ENCODE measurements at places on chromosomes 3 and 15.

GRCh38 chr3:98733812-98734281 is 29.3 kb upstream of the ST3GAL6 start:
- DNase-seq: no peak

DNA sequence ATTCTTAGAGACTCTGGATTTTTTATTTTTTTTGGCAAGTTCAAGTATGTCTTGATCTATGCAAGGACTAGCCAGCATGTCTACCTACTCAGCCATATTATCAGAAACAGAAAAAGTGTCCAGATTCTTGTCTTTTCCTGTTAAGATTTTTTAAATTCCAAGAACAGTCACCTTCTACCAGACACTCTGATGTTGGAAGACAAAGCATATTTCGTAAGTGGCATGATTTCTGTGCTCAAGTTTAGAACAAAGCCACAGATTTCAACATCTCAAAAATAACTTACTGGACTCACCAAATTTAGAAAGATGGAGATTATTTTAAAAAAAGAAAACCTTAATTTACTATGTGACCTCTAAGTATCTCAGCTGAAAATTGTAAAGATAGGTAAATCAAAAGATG is 61.9 kb downstream of the GOLGA6L7 start:
- DNase-seq: no peak

- DNase-seq: no peak
Measured at GRCh38 chr3:172138792-172139507, 99.6 kb downstream of the FNDC3B start.

GRCh38 chr3:111070772-111071256 is 802 bp upstream of the NECTIN3 start:
- no peak for DNase-seq

DNA sequence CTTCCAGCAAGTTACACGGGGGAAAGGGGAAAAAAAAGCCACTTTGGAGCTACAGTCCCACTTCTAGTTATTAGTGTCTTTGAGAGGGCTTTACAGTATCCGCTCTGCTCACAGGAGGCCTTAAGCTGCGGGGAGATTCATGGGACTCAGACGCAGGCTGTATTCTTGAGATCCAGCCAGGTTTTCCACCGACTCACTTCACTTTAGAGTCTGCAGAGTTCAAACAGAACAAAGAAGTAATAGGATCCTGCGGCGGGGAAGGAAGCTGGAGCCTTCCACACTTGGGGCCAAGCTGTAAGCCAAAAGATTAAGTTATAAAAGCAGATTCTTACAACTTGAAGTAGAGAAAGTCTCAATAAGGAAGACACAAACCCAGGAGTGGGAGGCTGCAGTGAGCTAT is 60.2 kb upstream of the FAM174B start:
- no peak for DNase-seq

DNA sequence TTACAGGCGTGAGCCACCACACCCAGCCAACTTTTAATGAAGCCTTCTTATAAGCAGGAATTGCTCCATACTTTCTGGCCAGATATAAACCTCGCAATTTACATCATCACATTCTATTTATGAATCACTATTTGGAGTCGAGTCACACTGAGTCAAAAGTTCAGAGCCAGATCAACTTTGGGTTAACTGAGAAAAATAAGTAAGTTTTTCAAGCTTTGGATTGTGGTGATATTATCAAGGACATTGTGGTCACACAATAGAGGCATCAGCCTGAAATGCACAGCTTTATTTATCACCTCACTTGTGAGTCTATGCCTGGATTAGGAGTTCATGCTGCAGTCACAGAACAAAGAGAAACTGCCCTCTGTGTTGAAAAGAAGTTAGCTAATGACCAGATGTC is 1163.5 kb downstream of the ROBO1 start:
- no peak for DNase-seq

GRCh38 chr3:14918356-14918860 is 29.0 kb upstream of the NR2C2 start:
- no peak for DNase-seq

GRCh38 chr3:184741259-184741556 is 29.3 kb upstream of the MAGEF1 start:
- DNase-seq: no peak

- no peak for DNase-seq
Measured at GRCh38 chr3:55860049-55860721, 373.1 kb upstream of the WNT5A start.

GRCh38 chr3:174097686-174098085 is 700.1 kb downstream of the NLGN1 start:
- no peak for DNase-seq

GRCh38 chr3:109021556-109021955 is 67.9 kb upstream of the GUCA1C start:
- DNase-seq: no peak

- no peak for DNase-seq
Measured at GRCh38 chr3:35524856-35525255, 114.5 kb upstream of the ARPP21 start.

DNA sequence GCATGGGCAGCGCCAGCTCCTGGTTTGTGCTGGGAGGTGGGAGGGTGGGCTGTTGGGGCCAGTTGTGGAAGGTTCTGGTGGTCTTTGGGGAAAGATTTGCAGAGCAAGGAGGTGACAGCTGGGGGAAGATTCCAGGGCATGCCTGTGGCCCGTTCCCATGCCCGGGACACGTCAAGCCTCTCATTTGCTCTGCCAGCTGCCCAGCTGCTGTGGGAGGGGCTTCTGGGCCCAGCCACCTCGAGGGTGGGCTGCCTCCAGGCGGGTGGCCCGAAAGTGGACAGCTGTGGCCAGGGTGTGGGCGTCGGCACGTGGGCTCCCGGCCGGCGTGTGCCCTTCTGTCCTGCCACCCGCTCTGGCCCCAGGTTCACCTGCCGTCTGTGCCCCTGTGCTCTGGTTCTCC is 17.2 kb downstream of the PLXNA1 start:
- no peak for DNase-seq

DNA sequence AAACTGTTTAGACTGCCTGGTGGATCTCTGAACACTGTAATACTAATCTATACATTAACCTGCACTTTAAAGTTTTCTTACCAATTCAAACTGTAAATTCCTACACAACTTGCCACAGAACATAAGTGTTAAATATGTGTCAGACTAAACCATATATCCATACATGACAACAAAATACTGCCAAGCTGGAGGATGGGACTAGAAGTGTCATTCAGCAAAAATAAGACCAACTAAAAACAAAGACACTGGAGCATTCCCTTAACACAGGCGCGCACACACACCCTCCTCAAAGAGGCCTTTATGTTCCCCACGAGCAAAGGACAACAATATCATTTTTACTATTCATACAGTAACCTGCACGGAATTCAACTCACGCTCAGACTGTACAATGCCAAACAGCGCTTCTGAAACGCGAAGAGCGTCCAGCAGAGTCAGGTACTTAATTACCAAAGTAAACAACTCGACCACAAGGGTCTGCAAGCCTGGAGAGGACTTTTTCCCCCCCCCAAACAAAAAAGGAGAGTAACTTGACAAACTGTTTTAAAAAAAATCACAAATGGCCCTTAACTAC is 1.1 kb downstream of the DCUN1D1 start:
- no peak for DNase-seq

DNA sequence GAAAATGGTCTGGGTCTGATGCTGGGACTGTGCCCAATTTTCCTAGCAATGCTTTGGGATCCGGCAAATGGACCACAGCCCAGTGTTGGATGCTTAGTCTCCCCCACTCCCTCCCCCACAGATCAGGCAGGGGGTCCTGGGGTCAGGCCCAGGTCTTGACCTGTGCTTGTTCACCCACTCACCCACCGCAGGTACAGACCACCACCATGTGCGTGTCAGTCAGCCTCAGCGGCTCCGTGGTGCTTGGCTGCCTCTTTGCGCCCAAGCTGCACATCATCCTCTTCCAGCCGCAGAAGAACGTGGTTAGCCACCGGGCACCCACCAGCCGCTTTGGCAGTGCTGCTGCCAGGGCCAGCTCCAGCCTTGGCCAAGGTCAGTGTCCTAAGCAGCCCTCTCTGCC is 10.6 kb downstream of the GRM2 start:
- DNase-seq: no peak

DNA sequence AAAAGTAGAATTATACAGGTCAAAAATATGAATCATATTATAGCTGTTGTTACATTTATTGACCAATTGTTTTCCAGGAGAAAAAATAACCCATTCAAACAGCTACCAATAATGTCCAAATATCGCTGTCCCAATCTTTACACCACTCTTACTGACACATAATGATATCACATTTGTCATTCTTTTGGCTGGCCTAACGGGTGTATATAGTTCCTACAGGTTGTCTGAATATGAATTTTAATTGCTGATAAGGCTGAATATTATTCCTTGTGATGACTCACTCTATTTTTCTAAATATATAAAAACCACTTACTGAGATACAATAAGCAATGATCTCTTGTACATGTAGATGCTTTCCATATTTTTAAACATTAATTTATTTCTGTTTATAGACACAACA is 76.4 kb downstream of the FSIP1 start:
- DNase-seq: no peak

DNA sequence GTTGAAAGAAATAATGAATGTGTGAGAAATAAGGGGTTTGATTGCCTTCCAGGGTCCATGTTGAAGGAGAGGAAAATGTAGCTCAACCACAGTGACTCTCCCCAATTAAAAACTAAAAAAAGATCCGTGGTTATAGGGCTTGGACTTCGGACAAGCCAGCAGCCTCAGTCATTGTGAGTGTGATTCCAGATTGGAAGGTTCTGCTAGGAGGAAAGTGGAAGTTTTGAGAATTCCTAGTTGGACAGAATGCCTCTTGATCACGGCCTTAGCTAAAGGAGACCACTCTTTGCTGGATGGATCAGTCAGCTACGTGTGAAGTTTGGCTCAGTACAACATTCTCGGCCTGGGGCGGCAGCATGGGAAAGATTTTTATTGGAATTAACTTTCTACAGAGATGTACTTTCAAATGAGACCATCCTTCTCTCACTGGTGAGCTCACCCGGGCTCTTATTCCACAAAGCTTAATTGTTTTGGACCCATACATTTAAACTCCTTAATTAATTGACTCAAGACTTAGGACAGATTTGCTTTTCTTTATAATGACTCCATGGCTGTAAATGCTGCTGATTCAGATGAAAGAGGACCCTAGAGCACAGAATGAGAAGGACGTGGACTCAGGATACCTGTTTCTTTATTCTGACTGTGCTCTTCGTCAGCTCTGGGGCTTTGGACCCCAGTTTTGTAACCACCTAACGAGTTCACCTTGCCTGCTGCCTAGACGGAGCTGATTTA is 27.5 kb downstream of the FLNB start:
- DNase-seq: no peak

GRCh38 chr15:69876064-69876940 is 221.4 kb downstream of the TLE3 start:
- no peak for DNase-seq

GRCh38 chr15:67652586-67652985 is 110.1 kb downstream of the MAP2K5 start:
- DNase-seq: no peak

GRCh38 chr15:95304151-95304946 is 1026.2 kb upstream of the NR2F2 start:
- no peak for DNase-seq

DNA sequence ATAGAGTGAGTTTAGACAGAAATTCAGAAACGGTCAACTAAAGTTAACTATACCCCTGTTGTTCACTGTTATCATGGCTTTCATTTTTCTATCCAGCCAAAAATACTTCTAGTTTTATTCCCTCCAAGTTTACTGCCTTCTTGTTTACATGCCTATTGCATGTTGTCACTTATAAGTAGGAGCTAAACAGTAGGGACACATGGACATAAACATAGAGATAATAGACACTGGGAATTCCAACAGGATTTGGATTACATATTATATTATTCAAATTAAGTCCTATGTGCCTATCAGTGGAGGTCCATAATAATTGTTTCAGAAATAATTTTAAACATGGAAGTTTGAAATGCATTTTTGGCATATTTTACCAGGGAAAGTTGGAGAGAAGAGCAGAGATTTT is 269.1 kb upstream of the ZNF717 start:
- no peak for DNase-seq

DNA sequence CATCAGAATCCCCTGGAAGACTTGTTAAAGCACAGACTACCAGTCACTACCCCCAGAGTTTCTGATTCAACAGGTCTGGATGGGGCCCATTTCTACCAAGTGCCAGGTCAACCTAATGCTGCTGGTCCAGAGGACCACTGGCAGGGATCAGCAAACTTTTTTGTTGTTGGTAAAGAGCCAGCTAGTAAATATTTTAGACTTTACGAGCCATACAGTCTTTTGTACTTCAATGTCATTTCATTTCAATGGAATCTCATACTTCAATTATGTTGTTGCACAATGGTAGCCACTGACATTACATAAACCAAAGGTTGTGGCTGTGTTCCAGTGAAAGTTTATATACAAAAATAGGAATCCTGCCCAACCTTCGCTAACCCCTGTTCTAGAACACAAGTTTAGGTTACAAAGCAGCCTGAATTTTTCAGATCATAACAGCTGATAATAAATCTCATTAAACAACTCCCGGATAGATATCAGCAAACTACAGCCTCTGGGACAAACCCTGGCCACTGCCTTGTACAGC is 28.7 kb downstream of the ULK4 start:
- no peak for DNase-seq

DNA sequence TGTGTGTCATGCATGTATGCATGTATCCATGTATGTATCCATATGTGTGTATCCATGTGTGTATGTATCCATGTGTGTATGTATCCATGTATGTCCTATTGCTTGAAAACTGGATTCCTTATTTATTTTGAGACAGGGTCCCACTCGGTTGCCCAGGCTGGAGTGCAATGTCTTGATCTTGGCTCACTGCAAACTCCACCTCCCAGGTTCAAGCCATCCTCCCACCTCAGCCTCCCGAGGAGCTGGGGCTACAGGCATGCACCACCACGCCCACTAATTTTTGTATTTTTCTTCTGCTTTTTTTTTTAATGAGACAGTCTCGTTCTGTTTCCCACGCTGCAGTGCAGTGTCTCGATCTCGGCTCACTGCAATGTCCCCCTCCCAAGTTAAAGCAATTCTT is 34.1 kb downstream of the MUC20 start:
- DNase-seq: no peak

- no peak for DNase-seq
Measured at GRCh38 chr15:85380812-85381642, 624 bp downstream of the AKAP13 start.

DNA sequence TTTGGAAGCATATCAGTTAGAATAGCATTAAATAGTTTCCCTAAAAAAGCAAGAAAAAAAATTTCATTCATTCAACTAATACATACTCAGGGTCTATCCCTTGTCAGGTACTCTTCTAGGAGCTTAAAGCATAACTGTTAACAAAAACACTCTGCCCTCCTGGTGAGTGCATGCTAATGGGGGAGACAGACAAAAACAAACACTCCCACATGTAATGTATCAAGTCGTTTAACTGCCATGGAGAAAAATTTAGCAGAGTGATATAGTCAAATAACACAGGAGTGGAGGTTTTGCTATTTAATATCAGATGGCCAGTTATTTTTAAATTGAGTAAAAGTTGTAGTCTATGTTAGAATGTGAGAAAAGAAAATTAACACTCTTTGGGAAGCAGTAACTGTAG is 254.5 kb upstream of the RARB start:
- DNase-seq: no peak

GRCh38 chr3:155079746-155080487 is at the start of gene MME:
MME (plus strand) TSS chr3:155080319; CDS start chr3:155084168, 3,849 bp downstream.
- no peak for DNase-seq
